ENCODE measurements at places on chromosomes 4 and X. TPM values are rescaled to one million over a fixed set of nuclear protein-coding genes. Genes with fewer than 3 reads are reported as not detected.

Gene RXFP1
- not detected for total RNA-seq

Gene GC
- total RNA-seq: not detected

Gene MAGEB1
- total RNA-seq: not detected

Gene RPA4
- total RNA-seq: 4.6 TPM

Gene VEGFC
- 11.2 TPM for total RNA-seq

DNA sequence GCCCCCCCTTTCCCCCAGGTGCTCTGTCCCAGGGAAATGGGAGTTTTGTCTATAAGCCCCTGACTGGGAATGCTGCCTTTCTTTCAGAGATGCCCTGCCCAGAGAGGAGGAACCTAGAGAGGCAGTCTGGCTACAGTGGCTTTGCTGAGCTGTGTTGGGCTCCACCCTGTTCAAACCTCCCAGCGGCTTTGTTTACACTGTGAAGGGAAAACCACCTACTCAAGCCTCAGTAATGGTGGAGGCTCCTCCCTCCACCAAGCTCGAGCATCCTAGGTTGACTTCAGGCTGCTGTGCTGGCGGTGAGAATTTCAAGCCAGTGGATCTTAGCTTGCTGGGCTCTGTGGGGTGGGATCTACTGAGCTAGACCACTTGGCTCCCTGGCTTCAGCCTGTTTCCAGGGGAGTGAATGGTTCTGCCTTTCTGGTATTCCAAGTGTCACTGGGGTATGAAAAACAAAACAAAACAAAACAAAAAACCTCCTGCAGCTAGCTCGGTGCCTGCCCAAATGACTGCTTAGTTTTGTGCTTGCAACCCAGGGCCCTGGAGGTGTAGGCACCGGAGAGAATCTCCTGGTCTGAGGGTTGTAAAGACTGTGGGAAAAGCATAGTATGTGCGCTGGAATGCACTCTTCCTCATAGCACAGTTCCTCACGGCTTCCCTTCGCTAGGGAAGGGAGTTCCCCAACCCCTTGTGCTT, 41.7 kb downstream of the ITM2A start:
- DNase-seq: no peak
- no peaks in the 10 kb centered on the region for H3K4me1 ChIP-seq
- H3K27me3 ChIP-seq: no peaks in the 10 kb centered on the region
- no peak overlapping the region for H3K27ac ChIP-seq

DNA sequence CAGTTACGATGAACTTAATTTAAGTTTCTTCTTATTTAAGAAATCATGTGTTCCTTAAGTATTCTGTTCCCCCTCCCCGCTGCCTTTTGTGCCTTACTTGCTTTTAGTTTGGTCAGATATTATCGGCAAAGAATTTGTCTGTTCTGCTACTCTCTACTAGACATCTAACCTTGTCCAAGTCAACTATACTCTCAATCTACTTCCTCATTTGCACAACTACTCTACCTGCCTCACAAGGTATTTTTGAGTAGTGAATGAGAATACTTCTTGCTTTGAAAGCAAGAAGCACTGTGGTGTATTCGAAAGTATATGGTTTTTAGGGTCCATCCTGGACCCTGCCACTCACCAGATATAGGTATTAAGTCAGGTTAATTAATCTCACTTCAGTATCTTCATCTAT, 8.0 kb upstream of the KLHL5 start:
- no peaks in the 10 kb centered on the region for H3K27me3 ChIP-seq
- H3K4me3 ChIP-seq: no peak overlapping the region

- DNase-seq: no peak
- H3K4me3 ChIP-seq: no peak overlapping the region
- H3K36me3 ChIP-seq: no peaks in the 10 kb centered on the region
- H3K27ac ChIP-seq: no peak overlapping the region
- no peaks in the 10 kb centered on the region for H3K4me1 ChIP-seq
Measured at GRCh38 chrX:50799531-50799961, 14.4 kb downstream of the SHROOM4 start.
